Substantia nigra (tissue), 51 donors: ENCODE measurements at places on chromosomes 12 and 14.
A peak's percentile ranks its signal among the peaks of the same experiment; 100 is the strongest.

DNA sequence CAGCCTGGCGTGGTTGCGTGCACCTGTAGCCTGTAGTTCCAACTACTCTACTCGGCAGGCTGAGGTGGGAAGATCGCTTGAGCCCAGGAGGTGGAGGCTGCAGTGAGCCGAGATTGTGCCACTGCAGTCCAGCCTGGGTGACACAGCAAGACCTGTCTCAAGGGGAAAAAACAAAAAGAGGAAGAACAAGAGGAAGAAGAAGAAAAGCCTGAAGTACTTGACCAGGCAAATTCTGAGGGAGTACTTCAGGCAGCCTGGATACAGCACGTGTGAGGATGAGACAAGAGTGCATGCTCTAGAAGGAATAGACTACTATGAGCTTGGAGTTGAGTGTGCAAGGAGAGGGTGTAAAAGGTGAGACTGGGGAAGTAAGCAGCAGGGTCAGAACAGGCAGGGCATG lies 1.8 kb downstream of the GDF3 start:
- no peak for DNase-seq

DNA sequence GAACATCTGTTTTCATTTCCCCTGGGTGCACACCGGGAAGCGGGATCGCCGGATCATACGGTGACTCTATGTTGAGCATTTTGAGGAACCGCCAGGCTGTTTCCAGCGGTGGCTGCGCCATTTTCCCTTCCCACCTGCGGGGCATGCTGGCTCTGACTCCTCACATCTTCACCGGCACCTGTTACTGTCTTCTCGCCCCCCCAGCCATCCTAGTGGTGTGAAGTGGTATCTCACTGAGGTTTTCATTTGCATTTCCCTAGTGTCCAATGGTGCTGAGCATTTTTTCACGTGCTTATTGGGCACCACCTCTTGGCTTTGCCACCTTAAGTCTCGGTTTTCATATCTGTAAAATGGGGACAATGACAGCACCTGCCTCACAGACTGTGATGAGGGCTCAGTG lies 44.1 kb upstream of the EML1 start:
- no peak for DNase-seq

DNA sequence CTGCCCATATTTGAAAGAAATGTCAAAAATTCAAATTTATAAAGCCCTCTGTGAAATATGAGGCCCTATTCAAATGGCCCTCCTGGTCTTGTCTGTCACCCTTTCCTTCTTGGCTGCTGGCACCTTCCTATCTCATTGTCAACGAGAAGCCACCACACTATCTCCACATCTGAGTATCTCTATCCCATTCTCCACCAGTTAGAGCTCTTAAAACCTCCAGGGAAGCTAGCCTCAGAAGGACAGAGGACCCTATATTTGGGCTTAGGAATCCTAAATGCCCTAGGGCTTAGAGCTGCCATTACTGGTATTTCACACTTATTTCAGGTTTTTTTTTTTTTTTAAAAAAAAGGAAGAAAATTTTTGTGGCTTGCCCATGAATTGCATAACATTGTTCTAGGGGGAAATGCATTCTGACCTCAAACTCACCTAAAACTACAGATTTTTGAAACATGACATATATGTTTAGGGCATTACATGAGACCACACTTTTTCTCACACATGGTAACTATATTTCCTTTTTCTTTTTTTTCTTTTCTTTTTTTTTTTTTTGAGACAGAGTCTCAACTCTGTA lies 25.0 kb downstream of the SLC25A21 start:
- DNase-seq: no peak

DNA sequence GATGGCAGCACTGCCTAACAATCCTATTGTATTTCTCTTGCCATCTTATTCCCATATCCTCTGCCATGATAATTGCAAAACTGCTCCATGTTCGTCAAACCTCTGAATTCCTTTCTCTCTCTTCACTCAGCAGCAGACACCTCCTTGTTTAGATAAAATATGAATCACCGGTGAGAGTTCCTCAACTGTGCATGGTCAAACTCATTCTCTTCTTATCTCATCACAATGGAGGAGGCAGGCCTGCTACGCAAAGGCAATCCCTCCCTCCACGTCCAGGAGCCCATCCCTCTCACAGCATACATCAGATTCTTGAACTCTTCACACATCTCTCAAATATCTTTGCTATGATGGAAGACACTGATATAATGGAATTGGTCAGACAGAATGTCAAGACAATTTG lies 90.1 kb upstream of the DAAM1 start:
- DNase-seq: no peak

- DNase-seq: no peak
Observed at GRCh38 chr14:33709283-33709682, 241.6 kb downstream of the EGLN3 start.

DNA sequence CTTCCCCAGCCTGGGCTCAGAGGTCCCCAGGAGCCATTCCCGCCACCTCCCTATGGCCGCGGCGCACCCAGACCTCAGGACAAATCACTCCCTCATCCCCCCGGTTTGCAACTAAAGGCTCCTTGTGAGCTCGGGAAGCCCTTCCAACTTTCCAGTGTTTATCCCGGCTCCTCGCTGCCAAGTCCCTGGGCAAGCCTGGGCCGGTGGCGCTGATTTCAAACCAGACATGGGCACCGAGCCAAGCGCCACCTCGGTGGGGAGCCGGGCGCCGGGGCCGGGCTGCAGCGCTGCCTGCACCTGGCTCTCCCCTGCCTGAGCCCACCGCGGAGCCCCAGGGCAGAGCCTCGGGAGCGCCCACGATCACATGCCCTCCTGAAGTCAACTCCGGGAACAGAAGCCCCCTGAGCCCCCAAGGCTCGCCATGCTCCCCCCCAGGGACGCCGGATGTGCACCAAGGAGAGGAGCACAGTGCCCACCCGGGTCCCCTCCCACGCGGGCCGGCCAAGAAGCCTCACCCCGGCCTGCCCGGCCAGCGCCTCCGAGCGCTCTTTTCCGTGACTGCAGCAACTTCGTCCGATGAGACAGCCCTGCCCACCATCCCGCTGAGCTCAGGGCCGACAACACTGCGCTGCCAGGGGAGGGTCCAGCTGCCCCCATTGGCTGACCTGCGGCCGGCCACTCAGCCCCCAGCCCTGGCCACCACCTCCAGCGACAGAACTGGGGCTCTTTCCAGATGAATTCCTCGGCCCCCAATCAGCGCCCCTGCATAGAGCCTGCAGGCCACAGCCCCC lies 50.0 kb downstream of the NCOR2 start:
- peak; percentile 70 for DNase-seq

DNA sequence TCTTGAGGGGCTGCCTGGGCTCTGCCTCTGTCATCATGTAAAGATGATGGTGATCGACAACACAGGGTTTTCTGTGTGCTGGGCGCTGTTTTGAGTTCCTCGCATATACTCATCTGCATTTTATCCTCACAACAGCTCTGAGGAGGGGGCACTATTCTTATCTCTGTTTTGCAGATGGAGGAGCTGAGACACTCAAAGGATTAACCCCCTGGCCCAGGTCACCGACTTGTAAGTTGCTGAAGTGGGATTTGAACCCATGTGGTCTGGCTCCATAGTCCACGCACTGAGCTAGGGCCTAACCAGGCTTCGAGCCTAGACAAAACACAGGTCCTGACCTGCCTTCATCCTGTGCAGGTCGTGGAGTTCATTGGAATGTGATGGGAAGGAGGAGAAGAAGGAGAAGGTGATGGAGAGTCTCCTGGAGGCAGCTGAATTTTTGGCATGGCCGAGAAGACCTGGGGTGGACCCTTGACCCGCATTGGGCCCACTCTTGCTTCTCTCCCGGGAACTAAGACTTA lies 140.0 kb downstream of the ASCL4 start:
- DNase-seq: no peak

DNA sequence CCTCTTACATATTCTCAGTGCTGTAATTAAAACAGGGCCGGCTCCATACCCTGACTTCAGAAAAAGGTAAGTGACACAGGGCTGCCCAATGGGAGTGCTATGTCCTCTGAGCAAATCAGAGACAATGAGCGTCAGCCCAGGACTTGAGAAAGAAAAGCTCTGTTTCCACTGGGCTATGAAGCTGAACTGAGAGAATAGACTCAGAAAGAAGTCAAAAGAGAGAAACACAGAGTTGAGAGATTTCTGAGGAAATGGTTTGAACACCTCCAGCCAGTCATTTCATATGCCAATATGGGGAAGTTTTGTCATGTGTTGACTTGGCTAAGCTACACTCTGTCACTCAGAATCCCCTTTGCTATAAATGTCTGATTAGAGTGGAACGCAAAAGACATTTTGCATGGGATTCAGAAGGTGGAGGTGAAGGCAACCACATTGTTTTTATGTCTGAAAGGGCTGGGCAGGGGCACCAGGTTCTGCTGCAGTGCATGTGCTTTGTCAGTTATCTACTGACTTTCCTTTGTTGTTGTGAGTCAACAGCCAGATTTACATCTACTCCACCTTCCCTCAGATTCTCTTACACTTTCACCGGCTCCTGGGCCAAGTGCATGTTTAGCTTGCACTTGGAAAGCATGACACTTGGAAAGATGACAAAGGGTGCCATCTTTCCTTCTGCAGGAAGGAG lies 313.3 kb downstream of the DUSP6 start:
- DNase-seq: no peak

DNA sequence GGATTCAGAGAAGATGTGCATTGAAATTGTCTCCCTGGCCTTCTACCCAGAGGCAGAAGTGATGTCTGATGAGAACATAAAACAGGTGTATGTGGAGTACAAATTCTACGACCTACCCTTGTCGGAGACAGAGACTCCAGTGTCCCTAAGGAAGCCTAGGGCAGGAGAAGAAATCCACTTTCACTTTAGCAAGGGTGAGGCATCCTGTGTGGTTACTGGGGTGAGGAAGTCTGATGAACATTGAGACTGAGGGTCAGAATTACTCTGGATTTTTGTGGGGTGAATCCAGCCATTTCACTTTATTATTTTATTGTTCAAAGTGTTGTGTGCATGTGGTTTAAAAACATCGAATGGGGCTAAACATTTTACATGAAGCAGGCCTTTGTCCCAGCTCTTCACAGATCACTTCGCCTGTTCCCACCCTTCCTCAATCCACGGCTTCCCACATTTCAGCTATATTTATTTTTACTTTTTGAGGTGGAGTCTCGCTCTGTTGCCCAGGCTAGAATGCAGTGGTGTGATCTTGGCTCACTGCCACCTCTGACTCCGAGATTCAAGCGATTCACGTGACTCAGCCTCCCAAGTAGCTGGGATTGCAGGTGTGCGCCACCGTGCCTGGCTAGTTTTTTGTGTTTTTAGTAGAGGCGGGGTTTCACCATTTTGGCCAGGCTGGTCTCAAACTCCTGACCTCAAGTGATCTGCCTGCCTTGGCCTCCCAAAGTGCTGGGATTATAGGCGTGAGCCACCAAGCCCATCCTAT lies 40.6 kb downstream of the SUPT16H start:
- DNase-seq: no peak

GRCh38 chr14:89226801-89227495 lies 190.1 kb downstream of the FOXN3 start:
- DNase-seq: no peak

DNA sequence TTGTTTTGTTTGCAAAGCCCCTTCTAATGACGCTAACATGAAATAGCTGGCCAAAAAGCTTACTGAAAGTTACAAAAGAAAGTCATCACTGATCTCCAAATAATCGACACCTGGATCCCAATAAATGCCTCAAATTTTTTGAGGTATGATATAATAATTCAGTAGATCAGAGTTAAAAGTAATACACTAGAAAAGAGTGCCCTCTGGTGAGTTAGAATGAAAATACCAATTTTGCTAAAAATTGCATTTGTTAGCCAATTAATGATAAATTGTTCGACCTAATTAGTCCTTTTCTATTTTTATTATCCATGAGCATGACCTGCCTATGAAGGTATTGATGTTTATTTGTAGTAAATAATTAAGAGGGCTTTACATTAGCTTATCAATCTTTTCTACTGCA lies 78.6 kb downstream of the CEP128 start:
- no peak for DNase-seq

GRCh38 chr12:85036733-85037132 lies 582 bp downstream of the LRRIQ1 start:
- no peak for DNase-seq
